ENCODE measurements at places on chromosomes 13 and 19.

DNA sequence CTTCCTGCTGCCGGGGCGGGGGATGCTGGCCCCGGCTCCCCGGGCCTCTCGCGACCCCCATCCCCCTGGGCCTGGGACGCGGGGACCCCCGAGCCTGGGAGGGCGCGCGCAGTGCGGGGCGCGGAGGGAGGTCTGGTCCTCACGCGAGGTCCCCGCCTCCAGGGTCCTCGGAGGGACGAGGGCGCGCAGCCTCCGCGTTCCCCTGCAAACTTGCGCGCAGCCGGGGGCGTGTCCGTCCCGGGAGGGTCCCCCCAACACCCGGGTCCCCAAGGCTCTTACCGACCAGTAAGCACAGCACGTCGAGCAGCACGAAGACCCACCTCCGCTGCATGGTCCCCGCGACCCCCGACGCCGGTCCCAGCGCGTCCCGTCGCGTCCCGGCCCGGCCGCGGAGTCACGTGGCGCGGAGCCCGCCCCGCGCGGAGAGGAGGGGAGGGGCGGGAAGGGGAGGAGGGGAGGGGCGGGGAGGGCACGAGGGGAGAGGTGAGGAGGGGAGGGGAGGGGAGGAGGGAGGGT is at the start of gene PLPP2:
PLPP2 (minus strand) TSS at position 398 of the 516 bp plus-strand sequence; CDS start at position 331, 67 bp downstream.
- no peak for DNase-seq

DNA sequence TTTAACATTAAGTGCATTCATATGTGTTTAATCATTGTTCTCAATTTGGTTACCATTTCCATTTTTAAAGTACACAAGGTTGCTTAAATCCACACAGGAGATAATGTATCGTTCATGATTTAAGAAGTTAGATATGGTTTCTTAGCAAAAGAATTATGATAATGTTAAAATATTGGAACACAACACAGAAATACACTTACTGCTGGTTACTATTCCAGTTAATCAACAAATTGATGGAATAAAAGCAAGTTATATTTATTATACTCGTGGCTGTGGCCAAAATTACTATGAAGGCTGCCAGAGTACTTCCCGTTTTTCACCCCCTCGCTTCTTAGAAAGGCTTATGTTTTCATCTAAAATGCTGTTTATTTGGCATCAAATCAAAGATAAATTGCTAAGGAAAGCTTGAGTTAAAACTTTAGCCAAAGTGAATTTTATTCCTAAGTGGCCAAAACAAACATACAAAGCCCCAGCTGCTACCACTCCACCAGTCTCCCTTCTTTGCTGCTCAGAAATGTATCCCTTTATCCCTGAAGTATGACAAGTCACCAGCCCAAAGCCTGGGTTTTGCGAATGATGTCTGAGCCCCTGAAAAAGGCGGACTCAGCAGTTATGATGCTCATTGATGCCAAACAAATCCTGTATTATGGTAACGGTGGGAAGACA is 27.7 kb downstream of the LCP1 start:
- DNase-seq = no peak

GRCh38 chr19:44609219-44609618 is 4.1 kb upstream of the IGSF23 start:
- no peak for DNase-seq

GRCh38 chr19:4359627-4360000 is 16.3 kb downstream of the MPND start:
- DNase-seq = no peak

GRCh38 chr19:10729411-10729810 is 11.5 kb downstream of the DNM2 start:
- DNase-seq = no peak

DNA sequence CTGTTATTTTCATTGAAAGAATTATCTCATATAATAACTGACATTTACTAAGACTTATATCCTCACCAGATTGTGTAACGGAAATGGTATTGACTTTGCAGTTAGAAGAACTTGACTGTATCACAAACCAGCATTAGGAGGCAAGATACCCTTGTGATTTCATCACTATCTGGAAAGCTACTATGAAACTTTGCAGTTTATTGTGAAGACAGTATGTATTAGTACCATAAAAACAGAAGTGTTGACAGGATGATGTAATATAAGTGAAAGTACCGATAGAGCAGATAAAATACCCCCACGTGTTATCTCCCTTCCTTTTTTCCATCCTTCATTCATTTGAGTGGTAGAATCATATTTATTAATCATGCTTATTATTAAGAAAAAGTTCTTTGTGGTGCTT is 365.7 kb upstream of the KLHL1 start:
- no peak for DNase-seq

DNA sequence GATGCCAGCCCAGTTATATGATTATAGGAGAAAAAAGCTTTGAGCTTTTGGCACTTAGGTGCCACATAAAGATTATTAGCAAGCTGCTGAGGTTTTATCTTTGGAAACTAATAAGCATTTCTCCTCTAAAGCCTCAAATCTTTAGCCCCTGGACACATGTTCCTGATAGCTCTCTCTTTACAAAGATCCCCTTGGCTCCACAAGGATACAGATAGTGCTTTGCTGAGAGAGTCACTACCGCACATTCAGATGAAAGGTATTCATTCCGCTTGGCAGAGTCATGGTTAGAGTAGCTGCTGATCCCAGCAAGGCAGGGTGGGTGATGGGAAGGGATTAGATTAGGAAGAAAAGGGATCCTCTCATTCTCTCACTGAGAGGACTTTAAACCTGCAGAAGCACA is 28.2 kb upstream of the PSG7 start:
- DNase-seq = no peak

- no peak for DNase-seq
Observed at GRCh38 chr19:32971012-32971595, 654 bp downstream of the CEP89 start.

DNA sequence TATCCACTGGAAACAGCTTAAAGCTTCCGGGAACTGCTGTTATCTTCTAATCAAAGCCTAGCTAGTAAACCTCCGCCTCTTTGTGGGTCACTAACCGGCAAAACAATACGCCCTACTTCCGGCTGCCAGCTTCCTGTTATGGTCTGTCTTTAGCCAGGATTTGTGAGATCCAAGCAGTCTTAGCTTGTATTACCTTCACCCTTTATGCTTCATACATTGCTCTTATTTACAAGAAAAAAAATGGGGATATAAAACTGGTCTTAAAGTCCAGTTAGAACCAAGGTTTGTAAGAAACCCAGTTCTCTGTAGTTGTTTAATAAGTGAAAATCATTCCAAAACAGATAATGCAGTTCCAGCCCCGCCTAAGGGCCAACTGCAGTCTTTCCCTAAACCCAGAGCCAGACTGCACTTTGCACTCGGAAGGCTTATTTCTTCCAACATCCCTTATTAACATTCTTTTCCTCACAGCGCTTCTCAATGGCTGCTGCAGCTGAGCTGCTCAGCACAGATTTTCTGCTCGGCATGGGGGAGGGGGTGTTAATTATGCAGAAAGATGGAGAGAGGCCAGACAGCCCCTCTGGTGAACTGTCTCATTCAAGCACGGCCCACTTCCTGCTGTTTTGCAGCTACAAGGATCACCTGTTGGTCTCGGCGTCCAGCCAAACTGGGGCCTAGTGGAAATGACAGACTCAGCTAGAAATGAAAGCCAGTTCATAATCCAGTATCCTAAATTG is 368.4 kb downstream of the KLF12 start:
- peak; percentile 81 for DNase-seq

DNA sequence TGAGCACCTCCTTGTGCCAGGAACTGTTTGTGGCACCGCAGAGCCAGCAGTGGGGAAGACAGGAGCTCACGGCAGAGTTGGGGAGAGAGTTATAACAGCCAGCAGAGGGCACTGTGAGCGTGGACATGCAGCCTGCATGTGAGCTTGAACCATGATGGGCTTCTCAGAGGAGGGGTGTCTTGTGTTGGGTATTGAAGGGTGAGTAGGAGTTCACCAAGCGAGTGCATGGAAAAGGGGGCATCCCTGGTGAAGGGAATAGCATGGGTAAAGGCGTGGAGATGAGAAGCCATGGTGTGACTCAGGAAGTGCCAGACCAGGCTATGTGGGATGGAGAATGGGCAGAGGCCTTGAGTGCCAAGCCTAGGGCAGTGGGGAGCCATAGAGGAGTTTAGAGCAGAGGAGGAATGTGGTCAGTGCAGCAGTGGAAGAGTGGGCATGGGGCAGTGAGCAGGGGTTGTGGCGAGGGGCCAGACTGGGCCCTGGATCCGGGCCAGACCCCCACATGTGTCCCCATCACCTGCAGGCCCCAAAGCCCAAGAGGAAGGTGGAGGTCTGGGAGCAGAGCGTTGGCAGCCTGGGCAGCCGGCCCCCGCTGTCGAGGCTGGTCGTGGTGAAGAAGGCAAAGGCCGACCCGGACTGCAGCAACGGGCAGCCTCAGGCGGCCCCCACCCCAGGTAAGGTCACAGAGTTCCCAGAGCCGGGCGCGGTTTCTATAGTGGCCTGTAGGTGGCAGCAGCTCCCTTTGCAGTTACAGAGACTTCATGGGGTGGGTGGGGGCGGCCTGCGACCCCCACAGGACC is 11.8 kb upstream of the SHD start:
- peak; percentile 15 for DNase-seq

- DNase-seq = no peak
Observed at GRCh38 chr13:110317496-110318195, 10.6 kb downstream of the COL4A2 start.

DNA sequence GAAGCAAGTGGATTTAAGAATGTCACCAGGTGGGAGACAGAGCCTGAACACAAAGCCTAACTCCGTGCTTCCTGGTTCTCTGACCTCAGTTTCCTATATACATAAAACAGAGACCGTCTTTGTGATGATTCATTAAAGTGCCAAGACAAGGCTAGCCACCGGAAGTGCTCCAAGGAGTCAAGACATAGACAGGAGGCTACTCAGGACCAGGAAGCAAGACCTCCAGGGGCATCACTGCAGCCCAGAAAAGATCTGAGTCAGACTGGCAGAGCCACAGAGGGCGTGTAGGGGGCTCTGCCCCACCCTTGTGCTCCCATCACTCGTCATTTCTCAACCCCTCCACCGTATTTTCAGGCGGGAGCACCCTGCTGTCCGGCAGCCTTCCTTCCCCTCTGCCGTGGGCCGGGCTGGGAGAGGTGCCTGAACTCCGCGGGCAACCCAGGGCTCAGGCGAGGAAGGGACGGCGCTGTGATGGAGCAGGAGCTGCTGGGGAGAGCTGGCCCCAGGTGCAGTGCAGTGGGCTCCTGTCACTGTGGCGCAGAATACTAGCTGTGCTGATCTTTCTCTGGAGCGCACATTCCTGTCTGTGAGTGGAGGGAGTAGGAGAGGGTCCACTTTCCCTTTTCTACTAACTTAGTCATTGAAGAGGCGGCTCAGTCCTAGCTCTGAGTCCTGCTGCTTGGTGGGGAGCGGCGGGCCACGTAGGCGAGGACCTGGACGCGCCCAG is 134.7 kb upstream of the GPR12 start:
- DNase-seq = no peak

DNA sequence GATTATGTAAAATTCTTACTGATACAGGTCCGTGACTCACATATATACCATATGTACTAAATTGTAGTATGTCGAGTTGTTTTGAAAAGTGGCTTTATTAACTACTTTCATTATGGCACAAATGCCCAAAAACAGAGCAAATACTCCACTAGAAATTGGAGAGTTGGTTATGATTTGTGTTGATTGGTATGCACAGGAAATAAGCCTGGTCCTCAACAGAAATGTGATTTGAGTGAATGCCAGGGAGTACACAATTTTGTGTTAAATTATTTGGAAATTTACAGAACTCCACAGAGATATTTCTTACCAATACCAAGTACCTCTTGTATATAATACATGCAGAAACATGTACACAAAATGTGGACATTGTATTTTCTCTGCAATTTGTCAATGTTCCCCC is 676.7 kb downstream of the PCDH9 start:
- DNase-seq = no peak

- DNase-seq = no peak
Observed at GRCh38 chr13:27261396-27261795, 9.2 kb upstream of the RASL11A start.

DNA sequence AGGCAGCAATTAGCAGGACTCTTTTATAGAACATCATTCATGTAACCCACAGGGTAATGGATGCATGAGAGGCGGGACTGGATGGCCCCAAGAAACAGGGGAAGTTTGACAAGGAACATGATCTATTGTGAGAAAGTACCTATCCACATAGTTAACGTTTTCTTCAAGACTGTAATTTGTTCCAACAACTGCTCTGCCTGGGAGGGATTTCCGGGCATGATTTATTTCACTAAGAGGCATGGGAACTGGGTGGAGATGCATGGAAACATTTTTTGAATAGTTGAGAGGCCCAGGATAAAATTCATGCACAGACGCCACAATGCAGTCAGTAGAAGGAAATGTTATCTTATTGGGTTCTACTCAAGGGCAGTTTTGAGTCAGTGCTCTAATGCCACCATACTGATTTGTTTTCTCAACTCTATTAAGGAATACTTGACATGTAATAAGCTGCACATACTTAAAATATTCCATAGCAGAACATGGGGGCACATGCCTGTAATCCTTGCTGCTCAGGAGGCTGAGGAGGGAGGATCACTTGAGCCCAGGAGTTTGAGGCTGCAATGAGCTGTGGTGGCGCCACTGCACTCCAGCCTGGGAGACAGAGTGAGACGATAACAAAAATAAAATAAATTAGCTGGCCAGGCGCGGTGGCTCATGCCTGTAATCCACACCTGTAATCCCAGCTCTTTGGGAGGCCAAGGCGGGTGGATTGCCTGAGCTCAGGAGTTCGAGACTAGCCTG is 9.9 kb upstream of the ATG4D start:
- no peak for DNase-seq

DNA sequence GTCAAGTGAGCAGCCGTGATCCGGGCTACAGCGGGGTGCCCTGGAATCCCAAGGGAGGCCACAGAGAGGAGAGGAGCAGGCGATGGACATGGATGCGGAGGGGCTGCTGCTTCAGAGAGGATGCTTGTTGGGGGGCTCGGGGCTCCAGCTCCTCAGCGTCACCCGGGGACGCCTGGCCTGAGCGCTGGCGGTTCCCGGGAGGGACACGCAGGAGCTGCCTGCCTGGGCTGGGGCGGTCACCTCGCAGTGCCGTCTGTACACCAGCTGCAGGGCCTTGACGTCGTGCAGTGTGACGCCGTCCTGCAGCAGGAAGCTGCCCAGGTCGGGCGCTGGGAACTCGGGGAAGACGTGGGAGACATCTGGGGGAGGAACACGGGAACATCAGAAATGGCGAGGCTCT is 29.9 kb upstream of the RANBP3 start:
- no peak for DNase-seq

- DNase-seq = no peak
Observed at GRCh38 chr13:72820156-72820897, 38.4 kb downstream of the PIBF1 start.

GRCh38 chr19:51434456-51434855 is 17.0 kb upstream of the SIGLEC10 start:
- no peak for DNase-seq

GRCh38 chr19:19540715-19541515 is 2.9 kb downstream of the CILP2 start:
- peak; percentile 56 for DNase-seq
